Cardiac fibroblast (primary cell): ENCODE measurements at places on chromosomes 6 and 20.

DNA sequence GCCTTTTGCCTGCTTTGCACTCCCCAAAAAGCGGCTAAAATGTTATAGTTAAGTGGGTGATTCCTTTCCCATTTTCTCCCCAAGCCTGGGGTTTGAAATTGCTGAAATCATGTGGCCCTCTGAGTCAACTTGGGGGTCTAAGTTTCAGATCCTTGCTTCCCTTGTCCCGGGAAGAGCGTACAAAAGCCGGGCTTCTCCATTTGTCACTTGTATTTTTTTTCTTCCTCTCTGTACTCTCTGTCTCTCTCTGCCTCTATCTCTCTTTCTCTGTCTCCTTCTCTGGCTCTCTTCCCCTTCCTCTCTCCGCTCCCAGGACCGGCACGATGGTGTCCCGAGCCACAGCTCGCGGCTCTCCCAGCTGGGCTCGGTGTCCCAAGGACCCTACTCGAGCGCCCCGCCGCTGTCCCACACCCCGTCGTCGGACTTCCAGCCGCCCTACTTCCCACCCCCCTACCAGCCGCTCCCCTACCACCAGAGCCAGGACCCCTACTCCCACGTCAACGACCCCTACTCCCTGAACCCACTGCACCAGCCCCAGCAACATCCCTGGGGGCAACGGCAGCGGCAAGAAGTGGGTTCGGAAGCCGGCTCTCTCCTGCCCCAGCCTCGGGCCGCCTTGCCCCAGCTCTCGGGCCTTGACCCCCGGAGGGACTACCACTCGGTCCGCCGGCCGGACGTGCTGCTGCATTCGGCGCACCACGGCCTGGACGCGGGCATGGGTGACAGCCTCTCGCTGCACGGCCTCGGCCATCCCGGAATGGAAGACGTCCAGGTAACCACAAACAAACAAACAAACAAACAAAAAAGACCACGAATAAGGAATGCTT, 4.6 kb downstream of the TFAP2B start:
- DNase-seq = no peak

- no peak for DNase-seq
Measured at GRCh38 chr20:49279677-49280462, 2.0 kb upstream of the ZNFX1 start.

DNA sequence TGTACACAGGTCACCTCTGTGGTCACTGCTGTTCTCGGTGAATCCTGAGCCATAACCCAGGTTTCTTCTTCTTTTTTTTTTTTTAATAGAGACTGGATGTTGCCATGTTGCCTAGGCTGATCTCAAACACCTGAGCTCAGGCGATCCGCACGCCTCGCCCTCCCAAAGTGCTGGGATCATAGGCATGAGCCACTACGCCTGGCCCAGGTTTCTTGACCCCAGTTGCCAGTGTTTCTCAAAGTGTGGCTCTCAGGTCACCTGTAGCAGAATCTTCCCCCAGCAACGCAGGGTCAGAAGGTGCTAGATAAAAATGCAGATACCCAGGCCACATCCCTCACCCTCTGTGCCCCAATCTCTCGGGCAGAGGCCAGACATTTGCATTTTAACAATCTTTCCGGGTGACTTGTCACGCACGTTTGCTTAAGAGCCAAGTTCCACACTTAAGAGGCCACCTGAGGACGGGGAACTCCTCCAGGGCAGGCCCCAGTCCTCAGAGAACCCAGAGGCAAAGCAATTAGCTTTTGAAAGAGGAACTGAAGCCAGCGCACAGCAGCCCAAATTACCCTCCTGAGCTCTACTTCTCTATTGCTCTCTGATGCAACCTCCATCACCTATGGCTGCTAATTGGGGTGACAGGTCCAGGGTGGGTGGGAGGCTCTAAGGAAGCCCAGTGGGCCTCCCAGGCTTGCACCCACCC, 81.8 kb downstream of the NFATC2 start:
- no peak for DNase-seq

DNA sequence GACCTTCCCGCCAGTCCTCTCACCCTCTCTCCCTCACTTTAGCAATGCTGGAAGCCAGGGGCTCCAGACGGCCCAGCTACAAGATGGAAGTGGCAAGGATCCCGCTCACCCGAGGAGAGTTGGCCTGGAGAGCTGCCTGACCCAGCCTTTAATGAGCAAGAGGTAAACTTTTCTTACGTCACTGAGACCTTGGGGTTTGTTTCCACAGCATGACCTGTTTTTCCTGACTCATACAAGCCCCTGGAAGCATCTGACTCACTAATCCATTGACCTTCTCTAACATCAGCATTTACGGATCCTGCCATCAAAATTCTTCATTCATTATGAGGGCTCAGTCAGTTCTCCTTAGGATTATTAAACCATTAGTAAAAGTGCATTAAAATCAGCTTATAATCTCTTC, 120.4 kb downstream of the MYLK4 start:
- peak; percentile 93 for DNase-seq

DNA sequence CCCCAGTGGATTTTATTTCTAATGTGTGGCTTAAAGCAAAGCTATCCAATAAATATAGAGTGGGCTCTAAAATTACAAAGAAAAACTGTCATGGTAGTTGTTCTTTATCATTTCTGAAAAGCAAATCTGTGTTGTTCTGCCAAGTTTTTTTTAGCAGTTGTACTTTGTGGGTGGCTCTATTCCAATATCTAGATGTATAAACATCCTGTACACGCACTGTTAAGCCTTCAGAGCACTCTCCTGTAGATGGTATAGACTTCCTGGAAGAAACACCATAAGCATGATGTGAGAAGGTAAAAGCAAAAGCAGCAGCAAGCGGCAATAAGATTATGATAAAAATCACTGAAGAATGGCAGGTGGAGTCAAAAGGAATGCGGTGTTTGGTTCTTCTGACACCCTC, 21.5 kb upstream of the TMEM30A start:
- peak; percentile 50 for DNase-seq

DNA sequence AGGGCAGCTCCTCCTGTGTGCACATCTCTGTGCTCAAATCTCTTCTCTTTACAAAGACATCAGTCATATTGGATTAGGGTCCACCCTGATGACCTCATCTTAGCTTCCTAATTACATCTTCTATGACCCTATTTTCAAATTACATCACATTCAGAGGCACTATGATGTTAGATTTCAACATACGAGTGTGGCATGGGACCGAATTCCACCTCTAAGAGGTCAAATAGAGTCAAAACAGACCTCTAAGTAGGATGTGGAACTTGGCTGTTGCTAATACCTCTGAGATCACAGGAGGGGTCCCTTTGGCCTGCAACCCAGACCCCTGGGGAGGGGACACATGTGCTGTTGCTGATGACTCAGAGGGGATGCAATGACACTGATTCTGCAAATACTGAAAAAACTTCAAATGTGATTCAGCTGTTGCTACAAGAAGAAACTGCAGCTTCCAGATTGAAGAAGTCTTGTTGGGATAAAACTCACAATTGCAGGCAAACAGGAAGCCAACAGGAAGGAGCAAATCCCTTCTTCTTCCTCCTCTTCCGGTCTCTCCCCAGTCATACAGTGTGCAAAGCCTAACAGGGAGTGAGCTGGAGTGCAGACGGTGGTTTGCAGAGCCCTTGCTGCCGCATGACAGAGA, 216.2 kb downstream of the MYLK4 start:
- DNase-seq = peak; percentile 29

DNA sequence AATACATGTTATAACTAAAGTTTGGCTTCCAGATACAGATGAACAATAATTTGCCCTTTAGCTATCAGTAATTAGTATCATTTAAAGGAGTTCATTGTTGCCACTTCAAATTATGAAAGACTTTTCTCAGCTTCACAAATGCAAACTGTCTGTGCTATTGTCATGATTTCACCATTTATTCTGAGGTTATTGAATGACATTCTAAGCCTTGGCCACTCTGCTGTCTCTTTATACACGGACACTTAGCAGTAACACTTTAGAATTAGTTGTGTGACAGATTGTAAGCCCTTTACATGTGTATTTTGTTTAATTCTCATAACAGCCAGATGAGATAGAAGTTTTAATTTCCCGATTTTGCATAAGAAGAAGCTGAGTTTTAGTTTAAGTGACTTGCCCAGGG, 176.6 kb downstream of the SLC35F1 start:
- DNase-seq = no peak

- no peak for DNase-seq
Measured at GRCh38 chr6:37878150-37878710, 58.7 kb downstream of the ZFAND3 start.

- DNase-seq = no peak
Measured at GRCh38 chr20:37885593-37886503, 17.1 kb upstream of the VSTM2L start.

DNA sequence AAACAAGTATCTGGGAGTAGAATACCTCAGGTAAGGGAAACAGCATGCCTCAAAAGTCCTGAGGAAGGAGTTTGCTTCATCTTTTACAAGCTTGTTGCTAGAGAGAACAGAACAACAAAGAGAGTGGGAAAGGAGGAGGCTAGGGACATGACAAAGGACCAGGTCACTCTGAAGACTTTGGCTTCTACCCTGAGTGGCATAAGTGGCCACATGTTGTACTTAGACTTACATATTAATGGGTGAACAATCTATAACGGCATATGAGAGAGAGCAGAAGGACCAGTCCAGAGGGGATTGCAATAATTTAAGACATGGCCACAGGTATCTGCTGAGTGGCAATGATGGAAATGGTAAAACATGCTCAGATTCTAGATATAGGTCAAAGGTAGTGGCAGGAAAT, 668.3 kb upstream of the ADGRB3 start:
- DNase-seq = no peak

- DNase-seq = no peak
Measured at GRCh38 chr6:19538096-19538495, 299.1 kb upstream of the ID4 start.

GRCh38 chr20:44455126-44455525, 20.5 kb upstream of the TTPAL start:
- no peak for DNase-seq

DNA sequence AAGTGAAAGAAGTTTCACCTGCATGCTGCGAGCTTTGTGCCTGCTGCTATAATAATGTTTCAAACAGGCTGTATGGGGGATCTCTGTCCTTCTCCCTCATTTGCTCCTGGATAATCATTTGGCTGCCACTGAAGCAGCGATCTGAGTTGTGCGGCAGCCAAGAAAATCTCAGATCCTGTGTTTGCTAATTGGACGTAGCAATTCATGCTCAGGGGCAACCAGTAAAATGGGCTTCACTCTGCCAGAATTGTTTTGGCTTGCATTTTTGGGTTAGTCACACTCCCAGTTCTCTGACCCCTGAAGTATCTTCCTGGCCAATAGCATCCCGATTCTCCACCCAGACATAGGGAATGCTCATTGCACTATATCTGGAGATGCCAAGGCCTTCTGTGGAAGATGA, 13.7 kb upstream of the STXBP5 start:
- DNase-seq = no peak

- no peak for DNase-seq
Measured at GRCh38 chr20:47672886-47673670, 112.2 kb downstream of the SULF2 start.

GRCh38 chr6:119683671-119684070, 334.1 kb upstream of the MAN1A1 start:
- no peak for DNase-seq

GRCh38 chr20:48604936-48605335, 222.9 kb downstream of the PREX1 start:
- DNase-seq = no peak

DNA sequence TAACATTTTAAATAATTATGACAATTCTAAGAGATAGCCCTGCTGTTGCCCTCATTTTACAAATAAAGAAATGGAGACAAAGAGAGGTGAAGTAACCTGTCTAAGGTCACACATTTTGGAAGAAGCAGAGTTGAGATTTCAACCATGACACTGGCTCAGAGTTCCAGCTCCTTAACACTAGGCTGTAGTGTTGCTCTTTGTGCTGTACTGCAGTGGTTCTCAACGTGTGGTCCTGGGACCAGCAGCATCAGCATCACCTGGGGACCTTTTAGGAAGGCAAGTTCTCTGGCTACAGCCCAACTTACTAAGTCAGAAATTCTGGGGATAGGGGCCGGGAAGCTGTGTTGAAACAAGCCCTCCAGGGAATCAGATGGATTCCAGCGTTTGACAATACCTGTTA, 62.4 kb upstream of the FERMT1 start:
- DNase-seq = no peak

DNA sequence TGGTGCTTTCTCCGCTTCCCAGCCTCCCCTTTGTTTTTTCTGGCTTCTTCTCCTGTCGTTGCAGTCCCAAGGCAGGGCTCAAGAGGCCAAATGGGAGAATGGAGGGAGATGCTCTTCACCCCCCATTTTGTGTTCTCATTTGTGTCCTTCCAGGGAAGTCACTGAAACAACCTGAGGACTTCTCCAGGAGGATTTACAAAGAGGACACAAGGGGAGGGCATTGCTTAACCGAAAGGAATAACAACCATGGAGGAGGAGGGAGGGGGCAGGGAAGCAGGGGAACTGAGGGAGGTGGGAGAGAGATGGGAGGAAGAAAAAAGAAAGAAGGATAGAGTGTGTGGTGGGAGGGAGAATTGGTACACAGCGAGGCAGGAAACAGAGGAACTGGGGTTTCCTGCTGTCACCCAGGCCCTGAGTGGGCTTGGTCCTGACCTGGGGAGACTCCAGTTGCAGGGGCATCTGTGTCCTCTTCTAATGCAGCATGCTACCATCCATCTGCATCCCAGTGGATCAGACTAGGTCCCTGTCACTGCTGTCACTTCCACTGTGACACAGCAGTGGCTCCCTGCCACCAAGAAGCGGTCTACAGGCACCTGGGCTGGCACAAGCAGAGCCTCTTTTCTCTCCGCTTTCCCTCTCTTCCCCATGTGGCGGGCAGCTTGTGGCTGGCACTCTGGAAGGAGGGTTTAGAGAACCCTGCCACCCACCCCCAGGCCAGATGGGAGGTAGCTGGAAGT, 17.1 kb upstream of the MLN start:
- no peak for DNase-seq

- DNase-seq = peak; percentile 45
Measured at GRCh38 chr6:70299456-70299855, 3.4 kb downstream of the COL9A1 start.

DNA sequence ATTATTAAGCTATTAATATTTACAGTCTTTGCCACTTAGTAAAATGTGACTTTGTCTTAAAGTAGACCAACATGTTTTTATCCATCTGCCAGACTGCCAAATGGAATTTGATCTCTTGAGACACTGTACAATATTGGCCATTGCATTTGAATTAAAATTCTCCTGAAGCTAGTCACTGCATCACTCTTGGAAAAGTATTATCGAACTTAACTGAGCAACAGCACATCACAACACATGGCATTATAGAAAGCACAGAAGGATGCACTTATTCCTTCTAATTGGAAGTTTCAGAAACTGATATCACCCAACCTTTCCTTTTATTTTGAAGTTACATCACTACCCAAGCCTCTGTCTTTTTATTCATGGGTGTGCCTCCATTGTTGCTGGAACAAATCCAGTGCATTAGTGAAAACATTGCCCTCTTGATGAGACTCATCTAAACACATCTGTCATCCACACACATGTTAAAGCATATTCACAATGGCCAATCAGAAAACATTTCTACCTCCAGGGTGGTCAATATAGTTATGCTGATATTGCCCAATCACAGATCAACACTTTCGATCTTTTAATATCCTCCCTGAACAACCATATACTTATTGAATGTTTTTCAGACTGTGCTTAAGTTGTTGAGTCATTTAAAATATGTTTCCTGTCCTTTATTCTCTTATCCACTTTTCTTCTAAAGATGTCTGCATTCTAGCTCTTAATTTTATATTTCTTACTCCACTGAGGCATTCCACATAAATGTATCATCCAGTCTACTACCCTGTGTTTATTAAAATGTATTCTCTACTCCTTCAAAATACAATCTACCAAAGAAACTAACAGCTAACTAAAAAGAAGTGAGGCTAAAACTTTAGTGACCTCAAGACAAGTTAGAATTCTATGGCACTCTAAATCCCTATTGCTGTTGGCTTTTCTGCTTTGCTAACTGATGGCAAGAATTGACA, 535.0 kb downstream of the RFPL4B start:
- peak; percentile 49 for DNase-seq

GRCh38 chr20:49697071-49697470, 16.6 kb downstream of the B4GALT5 start:
- no peak for DNase-seq
